Prostate gland (tissue), 2 donors: ENCODE measurements at places on chromosomes 12 and 14.

- DNase-seq = no peak
These were observed 35.2 kb downstream of the PRIMA1 start for GRCh38 chr14:93752980-93753561.

DNA sequence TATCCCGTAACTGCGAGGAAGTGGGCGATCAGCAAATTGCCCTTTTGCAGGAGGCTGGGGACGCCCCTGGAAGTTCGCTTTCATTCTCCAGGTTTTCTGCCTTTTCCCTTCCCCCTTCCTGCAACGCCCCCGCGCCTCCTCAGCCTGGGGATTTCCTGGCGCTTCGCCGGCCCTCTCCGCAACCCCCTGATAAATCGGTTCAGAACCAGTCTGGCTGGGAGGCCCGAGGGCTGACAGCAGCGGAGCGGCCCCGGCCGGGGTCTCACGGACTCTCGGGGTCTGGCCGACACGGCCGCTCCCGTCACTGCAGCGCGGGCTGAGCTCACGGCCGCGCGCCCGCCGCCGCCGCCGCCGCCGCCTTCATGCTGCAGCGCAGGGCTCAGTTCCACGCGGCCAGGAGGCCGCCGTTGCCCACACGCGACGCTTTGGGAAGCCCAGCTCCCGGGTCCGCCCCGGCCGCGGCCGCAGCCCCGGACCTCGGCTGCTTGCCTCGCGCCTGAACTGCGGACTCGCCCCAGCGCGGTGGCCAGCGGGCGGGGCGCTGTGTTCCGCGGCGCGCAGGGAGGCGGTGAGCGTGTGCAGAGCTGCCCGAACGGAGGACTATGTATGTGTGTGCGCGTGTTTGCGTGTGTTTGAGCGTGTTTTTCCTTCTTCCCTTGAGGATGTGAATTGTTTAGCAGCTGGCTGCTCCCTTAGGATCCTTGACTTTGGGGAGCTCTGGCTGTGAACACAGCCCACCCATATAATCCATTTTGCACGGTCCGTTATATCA is at the start of gene LRFN5:
Gene LRFN5 (plus strand): TSS at position 345 of the 772 bp plus-strand sequence.
- no peak for DNase-seq

- no peak for DNase-seq
These were observed 5.2 kb upstream of the PRH1 start for GRCh38 chr12:10889226-10889625.

GRCh38 chr14:55212634-55213033 is 21.2 kb upstream of the DLGAP5 start:
- no peak for DNase-seq

DNA sequence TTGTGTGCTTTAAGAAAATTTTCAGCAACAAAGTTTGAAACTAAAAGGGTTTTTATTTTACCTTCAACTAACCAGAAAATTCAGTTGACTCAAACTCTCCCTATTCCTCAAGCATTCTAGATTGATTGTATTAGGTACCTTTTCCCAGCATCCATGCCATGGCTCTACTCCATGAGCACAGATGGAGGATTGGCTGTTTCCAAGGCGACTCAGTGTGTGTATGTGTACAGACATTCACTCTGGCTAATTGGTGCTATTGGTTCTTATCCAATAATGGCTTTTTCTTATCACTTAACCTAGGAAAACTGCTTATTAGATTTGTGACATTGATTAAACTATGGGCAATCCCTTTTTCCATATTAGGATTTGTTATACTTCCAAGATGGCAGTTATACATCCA is 202.6 kb downstream of the ANO6 start:
- no peak for DNase-seq

- no peak for DNase-seq
These were observed 887.2 kb downstream of the NRXN3 start for GRCh38 chr14:79057333-79057732.

GRCh38 chr12:90939382-90939781 is 15.6 kb downstream of the CCER1 start:
- no peak for DNase-seq
